CD4-positive, alpha-beta T cell treated with Interleukin-21 for 1 hour (primary cell): ENCODE measurements at places on chromosomes 16 and 17.

DNA sequence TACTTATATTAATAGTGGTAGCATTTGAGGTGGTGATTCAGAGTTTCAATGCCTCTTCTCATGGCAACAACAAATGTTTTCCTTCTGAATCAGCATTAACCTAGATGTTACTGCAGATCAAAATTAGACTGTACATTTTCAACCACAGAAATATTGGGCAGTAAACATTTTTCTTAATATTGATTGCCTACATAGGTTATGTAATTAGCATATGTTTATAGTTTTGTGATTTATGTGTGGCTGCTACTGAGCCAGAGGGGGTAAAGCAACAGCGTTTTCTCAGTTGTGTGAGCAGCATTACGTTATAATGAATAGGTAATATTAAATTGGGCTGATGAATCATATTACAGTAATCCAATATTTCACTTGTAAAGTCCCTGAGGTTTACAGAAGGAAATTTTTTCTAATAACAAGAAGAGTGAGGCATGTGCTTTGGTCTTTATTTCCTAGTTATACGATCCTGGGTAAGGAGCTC is 18.8 kb upstream of the BMERB1 start:
- DNase-seq: no peak

DNA sequence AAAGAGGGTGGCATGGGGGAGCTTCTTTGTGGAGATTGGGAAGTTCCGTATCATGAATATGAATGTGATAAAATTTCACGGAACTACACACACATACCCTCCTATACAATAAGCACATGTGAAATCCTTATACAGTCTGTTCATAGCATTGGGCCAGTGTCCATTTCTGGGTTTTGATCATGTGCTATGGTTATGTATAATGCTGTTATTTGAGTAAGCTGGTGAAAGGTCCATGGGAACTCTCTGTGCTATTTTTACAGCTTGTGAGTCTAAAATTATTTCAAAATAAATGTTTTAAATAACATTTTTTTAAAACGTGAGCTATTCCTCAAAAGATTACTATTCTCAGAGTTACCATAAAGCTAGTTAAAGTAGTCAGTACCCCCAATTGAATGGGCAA is 205.2 kb upstream of the CACNG5 start:
- no peak for DNase-seq

DNA sequence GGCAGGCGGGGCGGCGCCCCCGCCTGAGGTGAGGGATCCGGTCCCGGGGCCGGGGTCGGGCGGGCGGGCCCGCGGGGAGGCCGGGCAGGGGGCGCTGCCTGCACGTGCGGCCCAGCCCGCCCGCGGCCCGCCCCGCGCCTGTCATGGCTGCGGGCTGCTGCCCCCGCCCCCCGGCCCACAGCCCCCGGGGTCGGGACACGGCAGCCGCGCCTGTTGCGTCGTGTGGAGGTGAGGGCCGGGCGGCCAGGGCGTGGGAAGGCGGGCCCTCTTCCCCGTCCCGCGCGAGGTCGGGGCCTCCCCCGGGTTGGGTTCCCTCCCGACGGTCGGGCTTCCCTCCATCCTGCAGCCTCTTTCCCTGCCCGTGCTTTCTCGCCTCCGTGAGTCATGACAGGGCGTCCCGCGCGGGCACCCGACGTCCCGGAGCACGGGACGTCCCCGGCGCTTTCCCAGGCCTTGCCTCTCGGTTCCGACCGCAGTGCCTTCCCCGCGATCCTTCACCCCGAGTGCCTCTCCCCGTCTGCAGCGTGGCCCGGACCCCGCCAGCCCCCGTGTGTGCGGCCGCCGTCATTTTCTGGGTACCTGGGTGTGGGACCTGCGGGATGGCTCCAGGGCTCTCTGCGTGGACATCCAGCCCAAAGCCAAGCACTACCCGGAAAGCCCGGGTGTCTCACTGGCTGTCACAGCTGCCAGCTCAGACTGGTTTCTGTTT is 76.7 kb downstream of the CHD9 start:
- DNase-seq: peak; percentile 48

DNA sequence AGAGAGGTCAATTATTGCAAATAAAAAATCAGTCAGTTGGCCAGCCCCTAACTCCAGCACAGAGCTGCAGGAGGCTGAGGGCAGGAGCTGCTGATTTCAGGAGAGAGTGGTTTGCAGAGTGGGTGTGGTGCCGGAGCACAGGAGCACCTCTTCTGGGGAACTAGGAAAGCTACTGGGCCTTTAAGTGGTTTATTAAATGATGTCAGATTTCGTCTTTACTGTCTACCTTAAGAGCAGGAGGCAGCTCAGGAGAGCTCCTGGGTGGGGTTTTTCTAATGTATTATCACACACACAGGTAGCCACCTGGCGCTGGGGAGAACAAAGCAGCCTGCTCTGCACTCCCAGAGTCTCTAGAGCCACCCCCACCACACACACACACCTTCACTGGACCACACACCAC is 11.5 kb upstream of the HAS3 start:
- DNase-seq: no peak

DNA sequence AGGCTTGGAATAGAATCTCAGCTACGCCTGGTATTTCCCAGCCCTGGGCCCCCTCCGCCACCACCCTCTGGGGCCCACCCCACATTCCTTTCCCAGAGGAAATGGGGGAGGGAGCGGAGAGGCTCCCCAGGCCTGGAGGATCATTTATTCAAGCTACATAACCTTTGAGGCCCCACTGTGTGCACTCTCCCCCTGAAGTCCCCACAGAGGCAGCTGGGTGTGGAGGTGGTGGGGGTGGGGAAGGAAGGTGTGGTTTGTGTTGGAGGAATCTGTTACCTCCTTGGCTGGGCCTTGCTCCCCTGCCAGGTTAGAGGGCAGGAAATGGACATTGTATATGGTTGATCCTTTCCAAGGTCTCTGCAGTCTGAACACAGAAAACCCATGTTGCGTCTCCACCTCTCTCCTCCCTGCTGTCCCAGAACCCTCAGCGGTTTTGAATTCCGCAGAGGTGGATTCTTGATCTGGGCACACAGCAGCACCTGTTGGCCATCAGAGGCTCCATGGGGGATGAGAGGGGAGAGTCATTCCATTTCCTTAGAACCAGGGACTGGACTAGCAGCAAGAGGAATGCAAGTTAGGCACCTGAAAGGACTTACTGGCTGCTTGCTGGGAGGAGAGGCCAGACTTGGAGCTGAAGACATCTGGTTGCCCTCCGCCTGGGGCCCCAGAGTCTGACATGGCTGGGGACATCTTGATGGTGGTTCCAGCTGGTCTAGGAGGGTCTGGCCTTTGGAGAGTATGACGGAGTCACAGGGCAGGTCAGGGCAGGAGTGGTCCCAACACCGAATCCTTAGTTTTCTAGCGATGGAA is 23.0 kb downstream of the ARHGAP23 start:
- DNase-seq: no peak

GRCh38 chr17:64103391-64104364 is 26.3 kb downstream of the ERN1 start:
- no peak for DNase-seq

- DNase-seq: no peak
These were observed 75.8 kb downstream of the ADAMTS18 start for GRCh38 chr16:77359065-77359502.

DNA sequence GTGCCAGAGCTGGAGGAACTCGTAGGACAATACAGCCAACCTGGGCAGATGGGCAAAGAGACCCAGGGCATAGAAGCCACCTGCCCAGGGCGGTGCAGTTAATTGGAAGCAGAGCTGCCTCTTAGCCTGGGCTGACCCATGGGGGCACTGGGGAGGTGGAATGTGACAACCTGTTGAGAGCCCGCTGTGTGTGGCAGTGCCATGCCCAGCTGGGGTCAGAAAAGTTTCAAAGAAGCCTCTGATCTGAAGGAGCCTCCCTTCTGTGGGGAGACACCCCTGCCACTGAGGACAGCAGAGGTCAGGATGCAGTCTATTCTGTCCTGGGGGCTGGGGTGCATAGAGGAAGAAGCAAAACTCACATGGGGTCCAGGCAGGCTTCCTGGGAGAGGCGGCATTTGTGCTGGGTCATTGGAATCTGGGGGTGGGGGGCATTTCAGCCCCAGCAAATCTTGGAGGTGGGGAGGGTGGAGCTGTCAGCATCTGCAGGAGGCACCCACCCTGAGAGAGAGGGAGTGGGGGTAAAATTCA is 176.1 kb upstream of the CIBAR2 start:
- no peak for DNase-seq
